ENCODE measurements at places on chromosomes 7 and 10.

- no peak for DNase-seq
Observed at GRCh38 chr7:28858895-28859294, 99.2 kb downstream of the TRIL start.

GRCh38 chr10:86253091-86254072 lies 113.2 kb downstream of the GRID1 start:
- DNase-seq = no peak

DNA sequence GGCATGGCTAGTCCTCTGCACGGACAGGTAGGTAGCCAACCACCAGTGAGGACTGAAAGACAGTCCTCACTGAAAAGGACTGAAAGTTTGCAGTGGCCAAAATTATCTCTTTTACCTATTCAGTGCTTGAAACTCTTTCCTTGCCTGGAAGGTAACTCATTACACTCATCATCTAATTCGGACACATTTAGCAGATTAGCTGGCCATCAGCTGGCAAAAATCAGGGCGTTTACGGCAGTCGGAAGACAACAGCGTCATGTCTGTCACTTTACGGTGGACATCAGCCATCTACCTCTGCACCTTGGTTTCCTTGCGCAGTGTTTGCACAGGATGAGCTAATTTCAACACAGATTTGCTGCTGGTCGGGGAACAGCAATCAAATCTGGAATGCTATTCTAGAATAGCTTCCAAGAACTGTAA lies 740 bp downstream of the ANXA7 start:
- DNase-seq = no peak

DNA sequence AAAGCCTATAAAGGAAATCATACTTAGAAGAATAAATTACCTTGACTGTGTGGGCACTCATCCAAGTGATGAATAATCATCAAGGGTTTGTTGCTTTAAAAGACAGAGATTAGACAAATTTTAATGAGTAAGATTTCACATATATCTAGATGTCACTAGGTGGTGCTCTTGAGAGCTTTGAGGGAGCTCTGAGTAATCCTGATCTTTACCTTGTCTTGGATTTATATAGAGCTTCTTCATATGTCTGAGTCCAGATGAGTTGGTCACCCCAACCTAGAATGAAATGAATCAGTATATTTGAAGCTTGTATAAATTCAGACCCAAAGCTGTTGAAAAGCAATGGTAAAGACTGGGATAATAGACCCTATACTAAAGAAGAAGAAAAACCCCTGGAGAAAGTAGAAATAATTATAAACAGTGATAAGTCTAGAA lies 3.7 kb downstream of the AGR2 start:
- no peak for DNase-seq

DNA sequence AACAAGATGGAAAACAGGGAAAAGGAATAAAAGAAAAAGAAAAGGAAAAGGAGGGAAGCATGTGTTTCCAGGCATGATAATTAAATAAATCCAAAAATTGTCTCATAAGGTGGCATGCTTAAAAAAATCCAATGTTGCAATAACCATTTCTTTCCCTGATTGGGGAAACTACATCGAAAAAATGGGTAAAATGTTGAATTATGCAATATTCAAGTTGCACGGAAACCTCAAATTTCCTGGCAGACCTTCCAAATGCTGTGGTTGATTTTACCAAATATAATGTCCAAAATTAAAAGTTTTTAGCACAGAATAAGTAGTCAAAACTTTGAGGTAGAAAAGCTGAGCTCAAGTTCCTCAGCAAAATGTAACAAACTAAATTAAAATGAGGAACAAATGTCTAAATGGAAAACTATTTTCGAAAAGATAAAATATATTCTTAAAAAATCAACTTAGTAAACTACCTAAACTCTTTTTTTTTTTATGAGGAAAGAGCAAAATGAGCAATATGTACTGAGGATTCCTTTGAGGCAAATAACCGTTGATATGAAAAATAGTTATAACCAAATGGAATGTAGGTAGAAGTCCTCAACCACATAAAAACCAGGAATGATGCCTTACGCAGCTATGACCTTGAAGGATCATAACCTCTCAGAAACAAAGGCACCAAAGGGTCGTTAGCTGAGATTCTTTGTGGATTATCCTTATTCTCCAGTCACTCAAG lies 52.6 kb downstream of the MACC1 start:
- no peak for DNase-seq
